NCI-H226 (cell line): ENCODE measurements at places on chromosomes 16 and 17.

- DNase-seq = no peak
Observed at GRCh38 chr16:87161822-87162676, 155.1 kb downstream of the C16orf95 start.

GRCh38 chr16:84095466-84095865 lies 21.3 kb downstream of the MBTPS1 start:
- no peak for DNase-seq

DNA sequence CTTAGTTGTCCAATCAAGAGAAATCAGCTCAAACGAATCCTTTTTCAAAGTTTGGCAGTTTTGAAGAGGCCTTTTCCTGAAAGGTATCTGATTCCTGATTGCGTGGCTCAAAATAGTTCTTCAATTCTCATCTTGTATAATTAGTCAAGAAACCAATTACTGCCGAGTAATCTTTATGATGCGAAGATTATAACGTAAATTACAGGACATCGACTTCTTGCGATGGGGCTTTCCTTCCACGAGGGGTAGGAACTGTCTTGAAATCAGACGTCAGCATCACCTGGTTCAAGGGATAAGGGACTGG lies 644 bp upstream of the ARL2BP start:
- DNase-seq = no peak

DNA sequence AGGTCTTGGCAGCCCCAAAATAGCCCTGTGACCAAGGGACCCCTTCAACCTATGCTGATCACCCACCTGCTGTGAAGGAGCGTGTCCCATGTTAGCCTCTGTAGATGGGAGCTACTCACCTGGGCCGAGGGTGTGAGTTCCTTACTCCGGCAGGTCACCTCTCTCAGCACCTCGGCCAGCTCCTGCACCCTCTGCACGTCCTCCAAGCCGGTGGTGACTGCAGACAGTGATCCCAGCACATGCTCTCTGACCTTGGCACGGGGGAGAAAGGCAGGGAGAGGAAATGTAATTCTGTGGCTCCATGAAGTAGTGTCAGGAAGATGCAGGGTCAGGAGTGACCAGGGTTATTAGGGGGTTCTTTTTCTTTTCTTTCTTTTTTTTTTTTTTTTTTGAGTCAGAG lies 67.7 kb upstream of the BCO1 start:
- no peak for DNase-seq

DNA sequence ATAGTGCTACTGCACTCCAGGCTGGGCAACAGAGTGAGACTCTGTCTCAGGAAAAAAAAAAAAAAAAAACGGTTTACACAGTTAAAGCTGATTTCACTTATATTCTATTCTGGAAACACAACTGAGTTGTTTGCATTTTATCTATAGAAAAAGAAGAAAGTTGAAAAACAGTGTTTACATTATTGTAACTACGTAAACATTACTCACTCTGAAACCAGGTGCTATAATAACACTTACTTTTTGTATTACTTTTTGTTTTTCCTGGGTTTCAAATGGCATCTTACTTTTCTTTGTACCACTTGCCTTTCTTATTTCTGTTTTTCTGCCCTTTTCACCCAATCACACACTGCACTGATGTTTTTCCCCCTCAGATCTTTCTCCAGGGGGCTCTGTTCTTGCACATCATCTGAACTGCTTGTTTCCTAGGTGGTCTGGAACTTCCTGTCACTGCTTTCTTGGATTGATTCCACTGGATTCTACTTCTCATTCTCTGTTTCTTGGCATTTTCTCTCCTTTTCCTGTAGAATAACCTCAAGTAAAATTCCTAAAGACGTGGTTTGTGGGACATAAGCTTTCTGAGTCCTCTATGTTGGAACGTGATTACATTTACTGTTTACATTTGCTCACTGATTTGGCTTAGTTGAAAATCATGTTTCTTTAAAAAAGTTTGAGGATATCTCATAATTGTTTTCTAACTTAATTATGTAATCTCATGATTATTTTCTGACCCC lies 142.1 kb downstream of the HS3ST3B1 start:
- no peak for DNase-seq

DNA sequence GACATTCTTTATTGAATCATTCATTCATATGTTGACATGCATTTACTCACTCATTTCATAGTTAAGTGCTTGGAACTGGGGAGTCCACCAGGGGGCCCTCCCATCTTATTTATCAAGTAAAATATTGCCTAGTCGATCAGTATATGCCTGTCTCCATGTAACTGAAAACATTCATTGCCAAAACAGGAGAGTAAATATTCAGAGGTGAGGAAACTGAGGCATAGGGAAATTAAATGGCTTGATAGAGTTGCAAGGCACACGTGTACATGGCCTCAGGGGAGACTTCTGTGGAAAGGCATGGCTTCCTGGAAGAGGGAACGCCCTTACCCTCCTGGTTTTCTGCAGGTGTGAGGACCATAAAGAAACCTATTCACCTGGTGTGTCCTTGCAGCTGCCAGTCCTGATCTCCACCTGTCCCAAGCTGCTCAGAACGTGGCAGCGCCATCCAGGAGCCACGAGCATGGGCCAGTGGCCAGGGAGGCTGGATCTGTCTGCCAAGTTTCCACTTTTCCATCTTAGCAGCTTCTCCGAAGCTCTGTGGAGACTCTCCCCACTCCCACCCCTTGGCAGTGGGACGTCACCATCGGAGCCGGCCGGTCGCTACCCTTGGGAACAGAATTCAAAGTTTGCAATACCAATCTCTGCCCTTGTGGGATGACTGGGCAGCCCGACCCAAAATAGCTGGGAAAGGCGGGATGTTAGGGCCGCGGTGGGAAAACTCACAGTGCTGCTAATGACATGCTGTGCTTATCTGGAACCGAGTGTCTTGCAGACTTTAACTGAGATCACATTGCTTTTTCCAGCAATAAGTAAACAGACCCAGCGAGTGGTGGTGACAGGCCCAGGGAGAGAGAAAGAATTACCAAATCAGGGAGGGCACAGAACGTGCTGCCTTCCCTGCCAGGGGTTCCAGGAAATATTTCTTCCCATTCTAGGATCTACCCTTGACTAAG lies 4.1 kb upstream of the C1QTNF1 start:
- DNase-seq = no peak

DNA sequence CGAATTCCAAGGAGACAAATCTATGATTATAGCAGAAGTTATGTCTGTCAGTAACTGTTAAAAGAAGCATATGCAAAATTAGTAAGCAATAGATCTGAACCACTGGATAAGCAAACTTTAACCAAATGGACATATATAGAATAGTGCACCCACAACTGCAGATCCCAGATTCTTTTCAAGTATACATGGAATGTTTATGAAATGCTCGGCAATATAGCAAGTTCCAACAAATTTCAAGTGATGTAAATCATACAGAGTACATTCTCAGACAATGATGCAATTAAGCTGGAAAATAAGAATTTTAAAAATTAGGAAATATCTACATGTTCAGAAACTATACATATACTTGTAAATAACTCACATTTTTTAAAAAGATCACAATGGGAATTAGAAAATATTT lies 8.4 kb upstream of the HELZ start:
- no peak for DNase-seq

- DNase-seq = no peak
Observed at GRCh38 chr17:44623070-44623725, 33.1 kb upstream of the MEIOC start.

DNA sequence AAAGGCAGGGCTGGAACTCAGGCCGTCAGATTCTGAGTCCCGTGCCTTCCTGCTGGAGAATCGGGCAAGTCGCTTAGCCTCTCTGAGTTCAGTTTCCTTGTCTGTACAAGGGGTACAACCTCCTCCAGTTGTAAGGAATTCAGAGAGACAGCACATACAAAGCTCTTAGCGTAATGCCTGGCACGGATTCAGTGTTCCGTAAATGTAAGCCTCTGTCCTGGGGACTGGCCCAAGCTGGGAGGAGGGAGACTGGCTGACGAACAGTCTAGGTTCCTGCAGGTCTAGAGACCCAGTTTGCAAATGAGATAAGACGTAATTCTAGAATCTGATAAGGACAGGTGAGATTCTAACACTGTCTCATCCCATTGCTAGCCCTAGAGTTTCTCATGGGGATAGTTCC lies 9.9 kb downstream of the METTL22 start:
- DNase-seq = no peak

GRCh38 chr16:24829153-24829552 lies 16.6 kb upstream of the SLC5A11 start:
- DNase-seq = no peak

- DNase-seq = no peak
Observed at GRCh38 chr17:76727745-76728456, 1.3 kb downstream of the METTL23 start.

DNA sequence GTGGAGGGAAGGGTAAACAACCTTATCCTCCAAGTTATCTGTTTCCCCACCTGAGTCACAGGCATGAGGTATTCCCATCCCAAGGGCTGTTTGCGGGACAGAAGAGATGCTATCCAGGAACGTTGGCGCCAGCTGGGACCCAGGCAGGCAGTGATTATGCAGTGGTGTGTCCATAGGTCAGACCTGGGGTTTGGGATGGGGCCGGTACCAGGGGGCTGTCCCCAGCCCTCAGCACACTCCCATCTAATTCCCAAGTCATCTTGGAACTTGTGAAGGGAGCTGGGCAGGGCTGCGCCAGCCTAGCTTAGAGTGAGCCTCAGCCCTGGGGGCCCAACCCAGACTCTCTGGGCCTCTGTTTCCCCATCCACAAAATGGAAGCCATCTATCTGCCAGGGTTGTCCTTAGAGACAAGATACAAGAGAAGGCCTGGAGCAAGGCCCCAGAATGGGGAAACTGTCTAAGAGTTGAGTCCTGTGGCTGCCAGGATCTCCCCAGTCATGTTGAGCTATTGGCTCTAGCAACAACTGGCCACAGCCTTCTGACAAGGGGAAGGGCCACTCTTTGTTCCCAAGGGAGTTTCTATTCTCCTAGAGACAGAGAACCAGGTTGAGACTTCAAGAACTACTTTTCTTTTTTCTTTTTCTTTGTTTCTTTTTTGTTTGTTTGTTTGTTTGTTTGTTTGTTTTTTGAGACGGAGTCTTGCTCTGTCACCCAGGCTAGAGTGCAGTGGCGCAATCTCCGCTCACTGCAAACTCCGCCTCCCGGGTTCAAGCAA lies 9.8 kb upstream of the JUP start:
- peak; percentile 31 for DNase-seq

DNA sequence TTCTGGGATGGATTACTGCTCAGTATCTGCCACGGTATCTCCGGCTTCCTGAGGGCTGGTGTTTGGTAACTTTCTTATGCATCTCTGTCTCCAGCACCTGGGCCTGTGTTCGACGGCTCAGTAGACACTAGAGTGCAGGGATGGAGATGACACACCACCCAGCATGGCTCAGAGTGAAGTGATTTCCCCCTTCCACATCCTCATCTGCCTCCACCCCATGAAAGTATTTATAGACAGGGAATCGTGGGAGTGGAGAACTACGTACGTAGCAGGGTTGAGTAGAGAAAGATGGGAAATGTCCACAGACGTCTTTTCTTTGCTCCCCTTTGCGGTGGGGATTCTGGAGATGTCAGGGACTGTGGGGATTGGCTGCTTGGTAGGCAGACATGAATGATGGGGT lies 11.8 kb upstream of the SLC25A19 start:
- no peak for DNase-seq

GRCh38 chr16:22652463-22652845 lies 141.8 kb downstream of the NPIPB5 start:
- no peak for DNase-seq

- no peak for DNase-seq
Observed at GRCh38 chr17:4785311-4786105, 656 bp downstream of the VMO1 start.

GRCh38 chr16:55821210-55821609 lies 11.7 kb downstream of the CES1 start:
- no peak for DNase-seq

DNA sequence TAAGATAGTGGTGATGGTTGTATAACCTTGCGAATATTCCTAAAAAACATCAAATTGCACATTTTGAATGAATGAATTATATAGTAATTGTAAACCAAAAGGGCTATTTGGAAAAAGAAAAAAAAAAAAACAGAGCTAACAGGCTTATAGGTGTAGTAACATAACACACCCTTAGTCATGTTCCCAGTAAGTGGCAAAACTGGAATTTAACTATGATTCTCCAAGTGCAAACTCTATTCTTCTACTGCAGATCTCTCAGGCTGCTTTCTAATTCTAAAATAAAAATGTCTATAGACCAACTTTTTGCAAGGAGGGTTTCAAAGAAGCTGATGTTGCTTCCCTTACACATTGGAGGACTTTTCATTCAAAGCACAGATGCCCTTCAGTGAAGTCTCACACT lies 293.2 kb upstream of the MON1B start:
- no peak for DNase-seq

- no peak for DNase-seq
Observed at GRCh38 chr17:15194859-15195277, 70.3 kb downstream of the PMP22 start.

GRCh38 chr17:48842746-48843145 lies 11.9 kb downstream of the CALCOCO2 start:
- DNase-seq = no peak

GRCh38 chr17:34485999-34486398 lies 93.4 kb upstream of the TMEM132E start:
- no peak for DNase-seq

- DNase-seq = no peak
Observed at GRCh38 chr16:88634994-88635670, 3.2 kb upstream of the IL17C start.

DNA sequence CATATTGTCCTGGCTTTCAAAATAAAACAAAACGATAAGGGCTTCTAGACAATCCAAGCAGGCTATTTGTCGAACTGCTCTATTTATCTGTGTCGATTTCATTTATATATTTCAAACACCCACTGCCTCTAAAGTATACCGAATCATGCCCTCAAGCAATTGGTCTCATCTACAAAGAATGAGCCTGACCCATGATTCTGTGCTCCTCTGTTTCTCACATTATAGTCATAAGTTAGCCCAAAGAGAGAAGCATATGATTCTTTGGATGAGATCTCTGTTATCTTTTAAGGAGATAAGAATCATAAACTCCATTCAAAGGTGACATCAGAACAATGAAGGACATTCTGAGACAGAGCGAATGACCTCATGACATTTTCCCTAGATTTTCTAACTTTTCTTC lies 191.1 kb downstream of the MAP2K6 start:
- DNase-seq = no peak

DNA sequence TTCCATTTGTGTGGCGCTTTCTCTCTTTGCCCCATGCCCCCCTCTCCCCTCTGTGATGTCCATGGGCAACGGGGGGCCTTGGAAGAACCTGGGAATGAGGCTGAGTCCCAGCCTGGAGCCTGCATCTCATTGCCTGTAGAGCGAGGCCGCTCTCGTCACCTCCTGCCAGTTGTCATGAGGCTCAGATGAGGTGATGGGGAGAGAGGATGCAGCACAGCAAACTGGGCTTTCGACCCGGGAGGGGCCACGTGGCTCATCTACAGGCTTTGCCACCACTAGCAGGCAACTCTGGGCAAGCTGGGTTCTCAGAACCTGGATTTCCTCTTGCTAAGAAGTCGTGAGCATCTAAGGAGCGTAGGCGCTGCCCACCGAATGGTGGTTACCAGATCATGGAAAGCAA lies 31.9 kb upstream of the CREBBP start:
- DNase-seq = no peak

DNA sequence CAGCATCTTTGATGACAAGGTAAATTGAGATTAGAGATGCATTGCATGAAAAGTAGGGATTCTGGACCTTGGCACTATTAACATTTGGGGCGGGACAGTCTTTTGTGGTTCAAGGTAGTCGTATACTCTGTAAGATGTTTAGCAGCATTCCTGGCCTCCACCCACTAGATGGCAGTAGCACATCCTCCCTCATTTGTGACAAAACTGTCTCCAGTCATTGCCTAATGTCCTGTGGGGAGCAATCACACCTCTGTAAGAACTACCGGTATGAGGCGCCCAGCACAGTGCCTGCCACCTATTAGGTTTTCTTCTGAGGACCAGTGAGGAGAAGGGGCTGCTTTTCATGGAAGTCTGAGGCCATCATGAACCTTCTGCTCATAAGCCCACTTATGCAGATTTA lies 180.8 kb downstream of the RBFOX1 start:
- DNase-seq = no peak
